Stimulated activated memory B cell treated with anti-CD40 and anti-IgM and Interleukin-4, amounts not matched to agents 10 μg/mL and 1 μg/mL and 100 μg/mL, for 72 hours (primary cell): ENCODE measurements at places on chromosomes 4 and X.

GRCh38 chr4:80685214-80685613 is 345.3 kb upstream of the BMP3 start:
- no peak for ATAC-seq

DNA sequence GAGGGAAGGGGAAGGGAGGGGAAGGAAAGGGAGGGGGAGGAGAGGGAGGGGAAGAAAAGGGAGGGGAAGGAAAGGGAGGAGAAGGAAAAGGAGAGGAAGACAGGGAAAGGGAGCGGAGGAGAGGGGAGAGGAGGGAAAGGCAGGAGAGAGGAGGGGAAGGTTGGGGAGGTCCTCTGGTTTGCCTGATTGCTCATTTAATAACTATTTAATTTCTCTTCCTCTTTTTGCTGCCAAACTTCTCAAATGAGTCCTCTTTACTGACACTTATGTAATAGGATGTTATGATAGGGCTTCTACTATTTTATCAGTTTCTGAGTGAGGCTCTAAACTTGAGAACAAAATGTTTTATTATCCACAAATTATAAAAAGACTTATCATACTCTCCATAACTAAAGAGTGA is 35.4 kb upstream of the PPA2 start:
- ATAC-seq, result peak; percentile 88

GRCh38 chr4:166252487-166253402 is 379.7 kb downstream of the TLL1 start:
- ATAC-seq, result no peak

- ATAC-seq, result no peak
These were observed 53.3 kb downstream of the FBXL5 start for GRCh38 chr4:15601862-15602261.

GRCh38 chr4:95004912-95005311 is 247.2 kb downstream of the BMPR1B start:
- no peak for ATAC-seq

DNA sequence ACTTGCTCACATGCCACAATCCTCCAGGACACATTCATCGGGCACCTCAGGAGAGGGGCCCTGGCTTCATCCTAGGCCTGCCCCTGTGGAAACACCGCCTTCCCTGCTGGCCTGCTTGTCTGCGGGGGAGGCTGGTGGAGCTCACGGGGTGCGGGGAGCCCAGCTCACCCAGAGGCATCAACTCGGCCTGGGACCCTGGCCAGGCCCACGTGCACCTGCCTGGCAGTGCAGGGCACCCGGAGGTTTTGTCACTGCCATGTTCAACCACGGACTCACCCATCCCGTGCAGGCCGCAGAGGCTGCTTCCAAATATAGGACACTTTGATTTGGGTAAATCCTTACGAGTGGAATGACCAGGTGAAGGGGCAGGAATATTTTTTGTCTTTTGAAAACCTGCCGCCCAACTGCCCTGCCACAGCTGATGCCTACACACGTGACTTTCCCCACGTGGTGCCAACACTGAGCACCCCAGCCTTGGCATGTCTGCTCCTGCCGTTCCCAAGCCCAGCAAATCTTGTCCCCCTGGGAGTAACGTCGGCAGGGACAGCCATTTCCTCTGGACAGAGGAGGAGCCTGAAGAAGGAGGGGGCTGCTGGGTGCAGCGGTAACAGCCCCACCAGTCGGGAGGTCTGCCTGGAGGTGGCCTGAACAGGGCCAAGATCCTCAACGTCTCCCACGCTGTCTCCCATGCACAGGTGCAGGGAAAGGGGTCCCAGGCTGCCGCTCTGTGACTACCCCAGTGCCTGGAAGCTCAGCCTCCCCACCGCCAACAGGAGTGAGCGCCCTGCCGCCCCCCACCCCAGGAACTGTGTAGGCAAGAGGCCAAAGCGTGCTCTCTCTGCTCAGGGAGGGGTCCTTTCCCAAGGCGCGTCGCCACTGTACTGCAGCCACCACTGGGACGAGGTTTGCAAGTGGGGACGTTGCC is 8.5 kb downstream of the MXD4 start:
- no peak for ATAC-seq

- no peak for ATAC-seq
These were observed 9.6 kb upstream of the YTHDC1 start for GRCh38 chr4:68359508-68359907.
